ENCODE measurements at places on chromosomes 16 and 17. TPM values are rescaled to one million over a fixed set of nuclear protein-coding genes. Genes with fewer than 3 reads are reported as not detected.

DNA sequence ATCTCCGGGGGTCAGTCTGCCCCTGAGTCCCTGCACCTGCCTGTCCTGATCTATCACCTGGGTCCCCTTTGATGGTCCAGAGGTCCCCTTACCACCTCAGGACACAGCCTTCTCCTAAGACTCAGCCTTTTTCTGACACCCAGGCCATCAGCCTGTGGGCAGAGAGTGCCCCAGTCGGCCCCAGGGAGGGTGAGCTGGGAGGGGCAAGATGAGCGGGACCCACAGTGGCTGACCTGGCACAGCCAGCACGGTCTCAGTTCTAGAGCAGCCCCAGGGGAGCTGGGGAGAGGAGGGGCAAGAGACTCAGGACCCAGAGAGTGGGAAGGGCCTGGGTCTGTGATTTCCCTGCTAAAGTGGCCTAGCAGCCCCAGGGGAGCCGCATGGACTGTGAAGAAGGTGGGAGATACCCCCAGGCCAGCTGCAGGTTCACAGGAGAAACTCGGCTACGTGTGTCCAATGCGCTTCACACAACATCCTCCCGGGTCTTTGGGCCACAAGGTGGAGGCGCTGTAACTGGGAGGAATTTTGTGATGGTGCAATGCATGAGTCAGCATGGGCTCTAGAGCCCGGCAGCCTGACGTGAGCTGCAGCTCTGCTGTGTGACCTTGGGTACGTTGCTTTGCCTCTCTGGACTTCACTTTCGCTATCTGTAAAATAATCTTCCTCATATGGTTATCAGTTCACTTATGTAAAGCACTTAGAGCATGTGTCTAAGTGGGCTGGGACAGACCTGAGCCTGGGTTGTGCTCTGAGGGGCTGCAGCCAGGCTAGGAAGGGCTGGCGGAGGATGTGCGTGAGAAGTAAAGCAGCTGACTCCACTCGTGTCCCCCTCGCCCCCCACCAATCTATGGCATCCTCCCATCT, 67.2 kb upstream of the LHX1 start:
- DNase-seq: no peak

- no peak for DNase-seq
Measured at GRCh38 chr16:50024207-50024606, 818 bp upstream of the CNEP1R1 start.

- no peak for DNase-seq
Measured at GRCh38 chr16:54939510-54940278, 9.0 kb downstream of the IRX5 start.

DNA sequence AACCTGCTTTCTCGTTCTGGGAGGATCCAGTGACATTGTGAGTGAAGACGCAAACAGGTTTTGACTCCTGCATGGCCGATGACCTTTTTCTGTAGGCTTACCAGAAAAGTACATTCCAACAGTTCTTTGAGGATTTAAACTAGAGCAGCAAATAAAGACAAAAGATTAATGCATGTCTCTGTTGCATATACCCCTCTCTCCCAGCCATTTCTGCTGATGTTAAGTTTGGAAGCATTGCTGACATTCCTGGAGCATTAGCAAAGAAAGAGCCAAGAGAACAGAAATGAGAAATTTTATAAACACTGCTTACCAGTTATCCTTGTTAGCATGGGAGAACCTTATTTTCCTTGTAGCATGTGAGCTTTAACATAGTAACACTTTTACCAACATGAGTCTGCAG, 49.3 kb downstream of the SIAH1 start:
- no peak for DNase-seq

GRCh38 chr17:67293251-67294203, 48.5 kb upstream of the HELZ start:
- DNase-seq: peak; percentile 65

- no peak for DNase-seq
Measured at GRCh38 chr16:87951552-87952538, 611 bp downstream of the BANP start.

The CRYBA1 gene
- not detected for total RNA-seq

The KRTAP3-2 gene
- not detected for total RNA-seq

The RBFOX1 gene
- total RNA-seq: not detected

DNA sequence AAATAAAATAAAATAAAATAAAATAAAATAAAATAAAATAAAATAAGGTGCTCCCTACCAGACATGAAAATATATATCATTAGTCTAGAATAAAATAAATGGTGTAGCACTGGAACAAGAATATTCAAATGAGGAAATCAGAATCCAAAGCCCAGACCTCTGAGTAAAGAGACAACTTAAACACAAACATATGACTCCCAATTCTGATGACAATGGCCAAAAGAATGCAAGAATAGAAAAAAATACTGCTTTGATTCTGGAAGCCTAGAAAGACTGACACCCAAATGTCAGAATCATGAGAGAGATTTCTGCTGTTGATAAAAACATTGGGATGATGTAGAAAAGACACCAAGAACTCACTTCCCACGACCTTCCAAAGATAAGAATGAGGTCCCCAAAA, 27.9 kb downstream of the MYOCD start:
- DNase-seq: no peak

- no peak for DNase-seq
Measured at GRCh38 chr16:73951481-73951880, 345.1 kb upstream of the PSMD7 start.

DNA sequence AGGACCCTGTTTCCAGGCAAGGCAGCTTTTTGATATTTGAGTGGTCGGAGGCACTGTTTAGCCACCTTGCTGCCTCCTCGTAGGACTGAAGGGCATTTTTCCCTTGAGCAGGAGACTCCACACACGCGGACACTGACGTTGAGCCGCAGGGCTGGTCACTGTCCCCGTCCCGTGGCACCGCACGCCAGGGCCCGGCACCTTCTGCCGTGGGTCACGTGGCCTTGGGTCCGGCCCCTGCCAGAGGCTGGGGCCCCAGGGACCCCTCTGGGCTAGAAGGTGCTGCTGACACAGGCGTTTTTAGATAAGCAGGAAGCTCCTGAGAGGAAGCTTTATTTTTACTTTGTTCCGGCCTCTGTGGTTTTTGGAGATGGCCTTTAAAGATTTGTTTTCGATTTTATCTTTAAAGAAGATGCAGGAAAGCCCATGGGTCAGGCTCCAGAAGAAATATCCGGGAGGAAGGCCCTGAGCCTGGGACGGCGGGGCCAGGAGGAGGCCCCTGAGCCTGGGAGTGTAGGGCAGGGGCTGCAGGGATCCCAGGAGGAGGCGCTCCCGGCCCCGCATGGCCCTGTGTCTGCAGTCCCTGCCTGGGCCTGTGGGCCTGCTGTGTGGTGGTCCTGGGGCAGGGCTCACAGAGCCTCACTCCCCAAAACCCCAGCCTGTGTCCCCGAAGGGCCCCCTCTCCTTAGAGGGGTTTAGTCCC, 30.5 kb upstream of the GNG13 start:
- DNase-seq: no peak

GRCh38 chr17:82963104-82963950, 116.1 kb upstream of the METRNL start:
- no peak for DNase-seq

DNA sequence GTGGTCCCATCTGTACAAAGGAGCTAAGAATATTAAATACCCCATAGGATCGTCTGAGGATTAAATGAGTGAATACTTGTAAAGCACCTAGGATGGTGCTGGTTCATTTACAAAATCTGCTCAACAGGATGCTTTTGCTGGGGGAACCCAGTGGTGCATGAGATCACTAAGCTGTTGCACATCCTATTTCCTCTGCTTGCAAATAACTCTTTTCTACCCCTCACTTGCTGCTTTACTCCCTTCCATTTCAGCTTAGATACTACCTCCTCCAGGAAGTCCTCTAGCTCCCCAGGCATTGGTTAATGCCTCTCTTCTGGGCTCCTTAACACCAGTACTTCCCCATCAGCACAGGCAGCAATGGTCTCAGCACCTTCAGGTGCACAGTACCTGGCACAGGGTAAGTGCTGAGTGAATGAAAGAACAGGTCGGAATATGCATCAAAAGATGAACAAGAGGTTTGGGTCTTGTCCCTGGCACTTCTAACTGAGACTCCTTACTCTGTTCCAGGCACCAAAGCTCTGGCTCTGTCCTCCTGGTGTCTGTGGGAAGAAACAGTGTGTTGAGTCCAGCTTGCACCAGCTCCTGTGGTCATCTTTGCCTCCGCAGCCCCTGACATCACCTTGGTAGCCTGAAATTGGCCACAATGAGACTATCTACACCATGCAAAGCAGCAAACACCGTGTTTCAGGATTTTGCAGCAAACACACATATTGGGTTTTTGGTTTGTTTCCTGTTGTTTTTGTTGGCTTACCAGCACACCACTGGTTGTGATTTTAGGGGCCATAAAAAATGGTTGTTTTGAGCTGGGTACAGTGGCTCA, 24.1 kb upstream of the IL21R start:
- DNase-seq: peak; percentile 33

The PLXDC1 gene
- total RNA-seq: 49.7 TPM

DNA sequence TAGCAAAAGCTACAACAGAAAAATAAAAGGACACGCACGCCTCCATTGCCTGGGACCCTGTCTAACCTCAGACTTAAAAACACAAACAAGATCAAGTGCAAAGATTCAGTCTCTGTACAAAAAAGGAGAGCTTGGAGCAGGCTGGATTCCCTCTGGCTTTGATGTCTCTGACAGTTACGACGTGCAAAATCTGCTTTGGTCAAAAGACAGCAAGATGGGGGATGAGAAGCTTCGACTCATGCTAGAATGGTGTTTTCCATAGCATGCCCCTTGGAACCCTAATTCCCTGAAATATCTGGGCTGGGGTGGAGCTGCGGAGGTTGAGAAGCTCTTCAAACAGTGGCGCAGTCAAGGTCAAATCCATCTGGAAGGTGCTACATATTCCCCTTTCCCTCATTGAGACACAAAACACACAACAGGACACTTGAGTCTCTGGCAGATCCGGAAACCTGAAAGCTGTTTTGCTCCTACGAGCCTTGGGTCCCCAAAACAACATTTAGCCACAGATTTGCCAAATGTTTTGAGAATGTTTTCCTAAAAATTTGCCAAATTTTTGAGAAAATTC, 9.1 kb downstream of the MYH11 start:
- no peak for DNase-seq
